ENCODE measurements at places on chromosomes 5 and 9.

- DNase-seq = no peak
These were observed 75.0 kb downstream of the GCNT1 start for GRCh38 chr9:76534026-76534425.

DNA sequence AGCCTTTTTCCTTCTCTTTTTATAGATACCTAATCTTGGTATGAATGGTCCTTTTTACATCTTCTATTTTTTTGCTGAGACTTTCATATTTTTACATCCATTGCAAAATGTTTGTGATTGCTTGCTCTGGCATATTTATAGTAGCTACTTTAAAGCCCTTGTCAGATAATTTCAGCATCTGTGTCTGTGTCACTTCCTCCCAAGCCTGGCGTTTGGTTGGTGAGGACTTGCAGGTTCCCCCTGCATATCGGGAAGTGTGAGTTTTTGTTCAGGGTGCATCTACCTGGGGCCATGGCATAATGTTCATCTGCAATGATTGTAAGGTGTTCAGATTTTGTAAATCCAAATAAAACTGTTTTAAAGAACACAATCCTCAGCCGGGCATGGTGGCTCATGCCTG lies 8.9 kb downstream of the FBXW5 start:
- DNase-seq = no peak

GRCh38 chr9:3807601-3808000 lies 281.8 kb upstream of the RFX3 start:
- DNase-seq = no peak

DNA sequence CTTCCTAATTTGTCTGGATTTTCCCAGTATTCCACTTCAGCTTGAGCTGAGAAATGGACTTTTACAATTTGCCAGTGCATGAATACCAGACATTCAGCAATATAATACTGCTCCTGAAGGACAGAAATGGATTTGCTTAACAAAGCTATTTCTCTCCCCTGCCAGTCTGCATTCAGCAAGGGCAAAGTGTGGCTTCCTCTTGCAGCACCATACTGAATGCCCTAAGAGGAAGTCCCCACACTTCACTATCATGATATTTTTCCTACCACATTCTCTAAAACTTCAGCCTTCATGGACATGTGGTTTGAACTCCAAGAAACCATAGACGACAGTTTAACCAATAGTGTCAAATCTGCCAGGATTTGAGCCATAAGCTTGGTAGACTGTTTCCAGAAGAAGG lies 19.8 kb upstream of the TLE4 start:
- DNase-seq = no peak

DNA sequence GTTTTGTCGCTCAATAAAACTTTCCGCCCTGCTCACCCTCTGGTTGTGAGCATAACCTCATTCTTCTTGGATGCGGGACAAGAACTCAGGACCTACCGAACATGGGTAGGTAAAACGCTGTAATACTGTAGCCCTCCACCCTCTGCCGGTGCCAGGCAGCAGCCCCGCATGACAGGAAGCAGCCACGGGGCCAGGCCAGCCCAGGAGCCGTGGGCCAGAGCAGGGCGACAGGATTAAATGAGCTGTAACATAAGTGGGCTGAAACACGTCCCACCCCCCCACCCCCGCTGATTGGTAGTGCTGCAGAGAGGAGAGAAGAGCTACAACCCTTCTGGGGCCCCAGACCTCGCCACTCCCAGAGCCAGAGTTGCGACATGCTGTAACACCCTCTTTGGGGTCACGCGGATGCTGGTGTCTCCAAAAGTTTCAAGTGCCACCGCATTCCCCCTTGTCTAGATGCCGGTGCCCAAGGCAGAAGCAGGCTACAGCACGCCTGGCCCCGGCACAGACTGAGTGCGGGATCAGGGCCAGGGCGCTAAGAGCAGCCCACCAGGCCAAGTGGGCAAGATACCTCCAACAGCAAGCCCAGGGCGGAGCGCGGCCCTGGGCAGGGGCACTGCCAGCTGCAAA lies 81.8 kb downstream of the FBXW11 start:
- no peak for DNase-seq

GRCh38 chr9:126677188-126678084 lies 63.7 kb downstream of the LMX1B start:
- no peak for DNase-seq

GRCh38 chr5:170809551-170809950 lies 26.0 kb downstream of the GABRP start:
- DNase-seq = peak; percentile 51

GRCh38 chr5:148826739-148827070 lies 294 bp downstream of the ADRB2 start:
- DNase-seq = no peak

DNA sequence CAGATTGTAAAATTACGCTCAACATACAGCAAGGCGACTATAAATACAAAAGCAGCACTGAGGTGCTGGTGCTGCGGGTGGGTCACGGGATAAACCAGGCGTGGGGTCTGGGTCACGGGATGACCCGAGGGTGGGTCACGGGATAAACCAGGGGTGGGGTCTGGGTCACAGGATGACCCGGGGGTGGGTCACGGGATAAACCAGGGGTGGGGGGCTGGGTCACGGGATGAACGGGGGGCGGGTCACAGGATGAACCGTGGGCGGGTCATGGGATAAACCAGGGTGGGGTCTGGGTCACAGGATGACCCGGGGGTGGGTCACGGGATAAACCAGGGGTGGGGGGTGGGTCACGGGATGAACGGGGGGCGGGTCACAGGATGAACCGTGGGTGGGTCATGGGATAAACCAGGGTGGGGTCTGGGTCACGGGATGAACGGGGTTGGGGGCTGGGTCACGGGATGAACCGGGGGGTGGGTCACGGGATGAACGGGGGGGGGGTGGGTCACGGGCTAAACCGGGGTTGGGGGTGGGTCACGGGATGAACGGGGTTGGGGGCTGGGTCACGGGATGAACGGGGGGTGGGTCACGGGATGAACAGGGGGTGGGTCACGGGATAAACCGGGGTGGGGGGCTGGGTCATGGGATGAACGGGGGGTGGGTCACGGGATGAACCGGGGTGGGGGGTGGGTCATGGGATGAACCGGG lies 30.2 kb upstream of the SLC9A3 start:
- no peak for DNase-seq

DNA sequence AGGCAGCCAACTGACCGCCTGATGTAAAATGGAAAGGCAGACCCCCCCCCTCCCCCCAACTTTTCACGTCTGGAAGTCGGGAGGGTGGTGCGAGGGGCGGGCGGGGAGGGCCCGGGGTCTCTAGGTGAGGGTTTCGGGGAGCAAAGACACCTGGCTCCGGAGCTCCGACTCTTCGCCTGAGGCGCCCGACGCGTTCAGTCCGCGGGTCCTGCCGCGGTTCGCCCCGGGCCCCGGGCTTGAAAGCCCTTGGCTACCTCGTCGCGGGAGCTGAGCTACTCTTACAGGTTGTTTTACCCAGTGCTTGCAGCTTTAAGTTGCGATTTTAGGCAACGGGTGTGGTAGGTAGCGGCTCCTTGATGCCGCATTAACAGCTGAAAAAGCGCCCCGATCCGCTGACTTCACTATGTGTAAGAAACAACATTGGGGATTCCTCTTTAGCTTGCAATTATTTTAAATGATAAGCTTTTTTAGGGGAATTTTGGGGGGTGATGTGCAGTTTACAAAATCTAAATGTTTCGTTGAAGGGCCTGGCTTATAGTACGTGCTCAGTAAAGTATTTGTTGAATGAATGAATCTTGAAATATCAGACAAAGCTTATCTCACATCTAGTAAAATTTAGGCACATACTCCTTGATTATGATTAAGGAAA lies 722 bp downstream of the CDC42SE2 start:
- DNase-seq = no peak

GRCh38 chr5:170028124-170028523 lies 47.8 kb upstream of the INSYN2B start:
- DNase-seq = no peak

Data from NCI-H1092 treated with DMSO at 0.1 percent for 48 hours (cell line).